ENCODE measurements at places on chromosomes 7 and 10. TPM values are rescaled to one million over a fixed set of nuclear protein-coding genes. Genes with fewer than 3 reads are reported as not detected.

Gene GNG11
- 3.1 TPM for polyA plus RNA-seq

DNA sequence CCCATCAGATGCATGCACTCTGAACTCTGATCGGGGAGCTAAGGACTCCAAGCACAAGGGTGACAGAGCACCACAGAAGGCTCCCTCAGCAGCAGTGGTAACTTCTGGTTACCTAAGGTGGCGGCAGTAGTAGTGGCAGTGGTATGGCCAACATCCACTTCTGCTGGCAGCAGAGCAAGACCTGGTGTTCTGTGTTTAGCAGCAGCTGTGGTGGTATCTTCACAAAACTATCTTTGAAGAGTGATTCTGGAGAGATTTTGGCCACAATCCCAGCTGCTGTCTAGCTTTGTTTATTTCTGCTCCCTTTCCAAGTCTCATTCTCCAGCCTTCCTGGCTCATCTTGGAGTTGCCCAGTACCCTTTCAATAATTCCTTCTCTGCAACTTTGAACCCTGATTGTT, 102.4 kb upstream of the LRGUK start:
- no peak for DNase-seq

Gene HMX2
- polyA plus RNA-seq: not detected

DNA sequence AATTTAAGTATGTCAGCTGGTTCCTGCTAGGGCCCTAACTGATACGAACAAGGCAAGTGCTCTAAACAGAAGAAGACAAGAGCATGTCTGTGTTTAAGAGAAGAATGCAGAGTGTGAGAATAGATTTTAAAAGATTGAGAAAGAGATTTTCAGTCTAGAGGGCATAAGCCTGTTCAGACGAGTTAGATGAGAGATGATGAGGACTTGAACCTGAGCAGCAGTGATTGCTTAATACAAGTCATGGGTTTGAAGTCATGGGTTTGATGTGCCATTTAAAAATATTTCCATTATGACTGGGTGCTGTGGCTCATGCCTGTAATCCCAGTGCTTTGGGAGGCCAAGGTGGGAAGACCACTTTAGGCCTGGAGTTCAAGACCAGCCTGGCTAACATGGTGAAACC, 108.9 kb upstream of the PLXDC2 start:
- DNase-seq: peak; percentile 88

DNA sequence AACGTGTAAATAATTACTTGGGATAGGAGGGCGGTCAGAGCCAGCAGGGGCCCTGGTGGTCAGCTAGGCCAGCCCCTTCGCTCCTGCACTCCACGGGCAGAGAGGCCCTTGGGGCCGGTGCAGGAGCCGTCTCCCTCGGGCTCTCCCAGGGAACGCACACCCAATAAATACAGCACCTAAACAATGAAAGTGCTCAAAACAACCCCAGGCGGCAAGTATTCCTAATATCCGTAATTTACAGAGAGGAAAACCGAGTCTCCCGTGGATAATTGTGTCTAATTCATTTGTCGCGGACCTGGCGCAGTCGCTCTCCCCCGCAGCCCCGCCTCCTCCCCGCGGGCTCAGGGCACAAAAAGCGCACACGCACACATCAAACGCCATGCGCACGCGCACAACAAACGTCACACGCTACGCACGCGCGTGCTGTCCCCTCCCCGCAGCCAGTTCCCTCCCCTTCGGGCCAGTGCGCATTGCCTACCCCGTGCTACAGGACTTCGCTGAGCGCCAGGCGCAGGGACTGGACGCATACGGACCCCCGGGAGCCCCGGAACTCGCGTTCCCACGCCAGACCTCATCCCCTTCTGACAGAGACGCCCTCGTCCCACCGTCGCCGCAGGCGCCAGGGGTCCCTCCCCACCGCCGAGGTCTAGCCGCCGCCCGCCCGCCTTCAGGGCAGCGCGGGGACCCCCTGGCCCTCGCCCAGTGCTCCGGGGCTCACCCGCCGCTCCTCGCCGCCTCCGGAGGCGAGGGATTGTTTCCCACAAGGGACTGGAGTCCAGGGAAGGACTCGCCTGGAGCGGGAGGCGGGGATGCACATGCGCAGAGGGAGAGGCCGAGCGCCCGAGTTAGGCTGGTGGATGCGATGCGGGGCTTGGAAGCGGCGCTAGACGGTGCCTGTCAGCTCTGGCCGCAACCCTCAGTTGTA, at the start of gene ZNF248:
Gene ZNF248, minus strand, starts transcription at position 324 of the 925 bp plus-strand sequence. CDS start 1,300 bp downstream, outside the sequence.
- peak; percentile 89 for DNase-seq

Gene PDZD7
- 0.61 TPM for polyA plus RNA-seq

Gene ANXA8
- 481 TPM for polyA plus RNA-seq

Gene ZDHHC16
- polyA plus RNA-seq: 79.1 TPM

- DNase-seq: no peak
These were observed 12.7 kb downstream of the PLEKHA8 start for GRCh38 chr7:30040938-30041337.

DNA sequence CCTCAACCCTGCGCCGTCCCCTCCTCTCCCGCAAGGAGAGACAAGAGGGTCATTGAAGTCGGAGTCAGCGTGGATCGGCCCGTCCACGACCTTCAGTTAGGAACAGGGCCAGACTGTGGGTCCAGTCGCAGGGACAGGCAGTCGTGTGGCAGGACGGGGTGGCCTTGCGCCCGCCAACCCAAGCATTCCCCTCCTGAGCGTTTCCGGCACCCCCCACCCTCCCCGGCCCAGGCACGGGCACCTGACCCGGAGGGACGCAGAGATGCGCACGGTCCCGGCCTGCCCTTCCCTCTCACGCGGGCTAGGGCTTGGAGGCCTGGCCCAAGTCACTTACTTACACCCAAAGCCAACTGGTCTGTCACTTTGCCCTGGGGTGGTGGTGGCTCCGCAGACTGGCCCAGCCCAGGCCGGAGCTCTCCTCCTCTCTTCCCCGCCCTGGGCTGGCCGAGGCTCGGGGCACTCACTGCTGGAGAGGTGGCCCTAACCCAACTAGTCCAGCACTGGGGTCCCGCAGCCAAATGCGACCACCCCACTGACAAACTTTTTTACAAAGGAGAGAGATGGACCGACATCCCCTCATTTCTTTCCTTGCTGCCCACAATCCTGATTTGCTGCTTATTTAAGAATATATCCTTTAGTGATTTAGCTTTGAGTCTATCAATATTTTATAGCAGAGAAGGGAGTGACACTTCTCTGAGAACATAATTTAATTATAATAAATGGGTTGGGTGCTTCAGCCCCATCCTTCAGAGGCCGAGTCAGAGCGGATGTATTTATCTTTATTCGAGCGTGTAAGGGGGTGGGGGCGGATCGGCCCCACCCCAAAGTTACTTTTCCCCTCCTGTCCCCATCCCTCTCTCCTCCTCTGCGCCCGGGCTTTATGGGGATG, 1.2 kb upstream of the UNCX start:
- no peak for DNase-seq

Gene ANKRD1
- polyA plus RNA-seq: 0.02 TPM

GRCh38 chr7:156192921-156193320, 380.7 kb upstream of the SHH start:
- no peak for DNase-seq
